ENCODE measurements at places on chromosomes 12 and 14.
A peak's percentile ranks its signal among the peaks of the same experiment; 100 is the strongest.

GRCh38 chr12:47277972-47278448 is 198.3 kb upstream of the AMIGO2 start:
- DNase-seq: no peak

DNA sequence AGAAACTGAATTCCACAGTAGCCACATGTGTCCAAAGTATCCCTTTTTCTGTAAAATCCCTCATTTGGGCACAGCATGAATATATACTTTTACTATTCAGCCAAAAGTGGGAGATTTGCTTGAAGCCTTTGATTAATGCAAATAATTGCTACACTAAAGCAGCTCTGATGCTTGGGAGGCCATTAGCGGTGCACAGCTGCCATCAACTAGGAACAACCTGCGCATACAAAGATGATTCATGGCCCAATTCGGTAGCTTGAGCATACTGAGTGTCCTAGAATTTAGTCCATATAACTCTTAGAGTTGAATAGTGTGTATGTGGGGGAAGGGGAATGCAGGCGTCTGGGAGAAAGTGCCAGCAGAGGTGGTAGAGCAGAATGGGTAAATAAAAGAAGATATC is 277.0 kb upstream of the RMST start:
- no peak for DNase-seq

GRCh38 chr12:30830751-30831150 is 76.0 kb upstream of the CAPRIN2 start:
- no peak for DNase-seq

DNA sequence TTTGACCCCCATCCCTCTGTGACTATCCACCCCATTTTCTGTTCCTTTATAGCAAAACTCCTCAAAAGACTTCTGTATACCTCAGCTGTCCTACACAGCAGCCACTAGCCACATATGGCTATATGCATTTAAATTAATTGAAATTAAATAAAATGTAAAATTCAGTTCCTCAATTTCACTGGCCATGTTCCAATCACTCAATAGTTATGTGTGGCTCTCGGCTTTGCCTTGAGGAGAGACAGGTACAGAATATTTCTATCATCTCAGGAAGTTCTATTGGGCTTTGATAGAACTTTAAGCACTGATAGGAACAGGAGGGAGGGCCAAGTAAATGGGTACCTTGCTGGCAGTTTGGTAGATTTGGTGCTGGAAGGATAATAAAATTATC is 280.3 kb upstream of the AMIGO2 start:
- no peak for DNase-seq

GRCh38 chr12:58588770-58589169 is 331.5 kb downstream of the LRIG3 start:
- no peak for DNase-seq

GRCh38 chr12:873954-874353 is 75.5 kb downstream of the RAD52 start:
- DNase-seq: no peak

DNA sequence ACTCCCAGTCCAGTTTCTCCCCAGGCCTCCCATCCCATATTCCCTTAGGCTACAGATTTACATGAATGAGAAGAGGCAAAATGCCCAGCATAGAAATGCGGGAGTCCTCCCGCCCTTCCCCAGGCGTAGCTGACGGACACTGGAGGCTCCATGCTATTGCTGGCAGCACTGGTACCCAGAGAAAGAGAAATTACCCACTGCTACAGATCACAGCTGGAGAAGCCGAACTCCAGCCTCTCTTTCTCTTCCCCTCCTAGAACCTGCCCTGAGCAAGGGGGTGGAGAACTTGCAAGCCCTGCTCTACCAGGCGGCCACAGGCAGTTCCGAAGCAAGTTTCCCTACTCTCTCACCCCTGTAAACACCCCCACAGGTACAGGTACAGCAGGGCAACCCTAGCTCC is 3.6 kb downstream of the LTBR start:
- DNase-seq: no peak

- DNase-seq: no peak
Measured at GRCh38 chr12:3132636-3133404, 55.6 kb downstream of the TSPAN9 start.

DNA sequence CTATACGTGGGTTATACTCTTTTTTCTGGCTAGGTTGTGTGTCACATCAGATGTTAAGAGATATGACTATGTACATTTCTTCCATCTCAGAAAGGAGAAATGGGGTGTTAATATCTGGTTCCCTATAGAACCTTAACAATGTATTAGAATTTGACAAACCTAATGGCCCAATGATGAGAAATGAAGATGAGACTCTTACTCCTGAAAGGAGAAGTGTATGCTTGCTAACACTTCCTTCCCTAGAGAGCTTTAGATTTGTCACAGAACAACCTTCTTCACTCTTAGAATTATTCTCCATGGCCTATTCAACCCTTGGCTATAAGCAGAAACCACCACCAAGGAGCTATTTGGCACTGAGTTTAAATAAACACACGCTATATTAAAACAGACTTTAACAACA is 839.6 kb downstream of the GALC start:
- no peak for DNase-seq

DNA sequence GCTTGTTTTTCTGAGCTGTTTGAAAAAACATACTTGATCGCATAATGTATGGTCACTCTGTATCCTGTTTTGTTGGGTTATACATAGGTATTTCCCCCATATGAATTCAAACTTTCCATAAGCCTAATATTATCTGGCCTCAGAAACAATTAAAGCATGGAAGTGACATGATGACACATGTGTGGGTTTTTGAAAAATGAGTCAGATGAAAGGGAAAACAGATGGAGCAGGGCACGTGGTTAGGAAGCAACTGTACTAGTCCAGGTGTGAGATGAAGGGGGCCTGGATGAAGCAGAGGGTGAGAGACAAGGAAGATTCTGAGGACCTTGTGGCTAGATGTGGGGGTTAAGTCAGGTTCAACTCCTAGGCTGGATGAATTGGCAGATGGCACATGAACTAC is 92.7 kb upstream of the DNM1L start:
- no peak for DNase-seq

- no peak for DNase-seq
Measured at GRCh38 chr12:118465706-118466105, 89.4 kb downstream of the SUDS3 start.

DNA sequence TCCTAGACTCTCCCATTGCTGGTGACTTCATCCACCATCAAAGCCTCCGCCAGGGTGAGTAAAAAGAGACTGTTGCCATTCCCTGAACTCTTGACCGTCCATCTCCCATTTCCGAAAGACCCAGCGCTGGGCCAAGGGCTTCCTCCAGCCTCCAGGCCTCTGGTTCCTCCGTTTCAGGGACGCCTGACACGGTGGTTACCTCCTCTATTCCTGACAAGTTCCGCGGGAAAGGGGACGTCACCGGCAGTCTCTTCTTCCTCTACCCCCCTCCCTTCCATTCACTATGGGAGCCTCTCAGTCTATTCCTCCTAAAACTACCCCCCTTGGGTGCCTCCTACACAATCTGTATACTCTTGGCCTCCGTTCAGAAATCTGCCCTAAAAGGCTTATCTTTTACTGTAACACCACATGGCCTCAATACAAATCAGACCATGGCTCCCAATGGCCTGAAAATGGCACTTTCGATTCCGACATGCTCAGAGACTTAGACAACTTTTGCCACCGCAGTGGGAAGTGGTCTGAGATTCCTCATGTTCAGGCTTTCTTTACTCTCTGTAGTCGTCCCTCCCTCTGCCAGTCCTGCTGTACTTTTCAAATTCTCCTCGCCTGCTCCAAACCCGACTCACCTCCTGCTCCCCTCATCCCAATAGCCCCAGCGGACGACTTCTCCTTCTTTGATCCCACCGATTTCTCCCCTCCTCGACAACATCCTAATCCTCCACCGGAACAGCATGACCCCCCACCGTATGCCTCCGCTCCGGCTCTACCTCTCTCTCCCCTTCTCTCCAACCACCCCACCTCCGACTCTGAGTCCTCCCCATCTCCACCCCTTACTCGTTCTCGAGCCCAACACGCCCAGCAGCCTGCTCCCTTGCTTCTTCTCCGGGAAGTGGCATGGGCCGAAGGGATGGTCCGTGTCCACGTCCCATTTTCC is 70.4 kb downstream of the MOK start:
- DNase-seq: no peak

GRCh38 chr12:69161829-69162228 is 77.5 kb upstream of the CPSF6 start:
- peak; percentile 30 for DNase-seq

GRCh38 chr12:80979816-80980215 is 42.1 kb upstream of the LIN7A start:
- DNase-seq: no peak

DNA sequence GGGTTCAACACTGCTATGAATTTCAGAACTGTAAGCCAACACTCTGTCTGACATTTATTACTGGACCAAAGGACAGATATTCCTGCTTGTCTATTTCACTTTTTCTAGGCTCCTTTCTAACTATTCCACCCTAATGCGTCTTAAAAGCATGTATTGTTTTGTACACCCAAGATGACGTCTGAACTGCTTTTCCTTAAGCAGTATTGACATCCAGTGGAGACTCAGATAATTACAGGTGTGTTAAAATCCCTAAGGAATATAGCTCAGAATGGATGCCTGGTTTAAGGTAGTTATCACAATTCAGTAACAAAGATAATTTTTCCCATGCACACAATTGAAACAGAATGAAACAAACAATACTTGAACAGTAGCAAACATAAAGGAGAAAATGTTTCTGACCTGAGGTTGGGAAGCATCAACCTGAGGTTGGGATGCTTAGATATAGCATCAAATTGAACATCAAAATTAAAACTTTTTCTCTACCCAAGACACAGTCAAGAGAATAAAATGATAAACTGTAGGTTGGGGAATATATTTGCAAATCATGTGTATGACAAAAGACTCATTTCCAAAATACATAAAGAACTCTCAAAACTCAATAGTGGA is 93.7 kb upstream of the PTPRR start:
- DNase-seq: no peak

DNA sequence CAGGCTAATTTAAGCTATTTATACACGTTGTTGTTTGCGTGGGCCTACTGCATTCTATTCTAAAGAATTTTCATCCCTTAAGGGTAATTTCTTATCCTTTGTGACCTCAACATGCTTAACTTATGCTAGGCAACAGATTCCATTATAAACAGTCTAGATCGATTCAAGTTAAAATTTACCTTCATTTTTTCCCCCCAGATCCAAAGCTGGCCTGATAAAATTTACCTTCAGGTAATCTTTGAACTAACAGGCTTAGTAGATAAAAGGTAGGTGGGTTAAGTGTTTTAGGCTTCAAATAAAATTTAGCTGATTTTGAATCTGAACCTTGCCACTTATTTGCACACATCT is 389 bp upstream of the CCNB1IP1 start:
- no peak for DNase-seq

GRCh38 chr14:85317491-85318021 is 212.4 kb upstream of the FLRT2 start:
- DNase-seq: no peak

DNA sequence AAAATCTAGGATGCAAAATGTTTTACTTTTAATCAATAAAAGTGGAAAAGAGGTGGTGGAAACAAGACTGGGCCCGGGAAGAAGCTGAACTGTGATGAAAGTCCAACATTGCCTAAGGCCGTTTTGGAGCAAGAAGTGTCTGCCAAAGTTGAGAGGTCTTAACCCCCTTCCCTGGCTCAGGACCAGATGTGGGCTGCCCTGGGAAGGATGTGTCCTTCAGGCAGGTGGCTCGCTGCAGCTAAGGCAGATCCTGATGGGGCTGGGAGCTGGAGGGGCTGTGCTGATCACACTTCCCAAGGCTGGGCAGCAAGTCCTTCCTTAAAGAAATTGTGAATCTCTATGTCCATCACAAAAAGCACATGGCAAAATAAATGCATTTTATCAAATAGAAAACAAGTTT is 581.6 kb downstream of the GALC start:
- no peak for DNase-seq

DNA sequence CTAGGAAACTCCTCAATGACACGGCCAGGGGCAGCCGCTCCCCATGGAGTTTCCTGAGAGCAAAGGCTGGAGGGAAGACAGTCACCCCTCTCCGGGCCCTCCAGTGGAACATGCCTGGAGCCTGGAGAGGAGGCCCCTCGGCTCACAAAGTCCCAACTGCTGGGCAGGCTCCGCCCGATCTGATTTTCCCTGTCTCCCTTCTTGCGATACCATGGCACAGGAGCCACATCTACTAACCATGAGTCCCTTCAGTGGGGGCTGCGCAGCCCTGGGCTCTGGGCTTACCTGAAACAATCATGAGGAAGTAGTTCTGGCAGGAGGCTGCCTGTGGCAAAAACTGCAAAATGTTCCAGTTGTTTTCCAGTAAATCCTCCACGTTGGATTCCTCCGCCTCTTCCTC is 15.3 kb downstream of the P2RX2 start:
- no peak for DNase-seq

GRCh38 chr14:65159281-65160062 is 57.2 kb upstream of the MAX start:
- no peak for DNase-seq

- DNase-seq: no peak
Measured at GRCh38 chr12:20863056-20863455, 52.6 kb downstream of the SLCO1B3 start.

- no peak for DNase-seq
Measured at GRCh38 chr14:34732802-34733201, 18.4 kb upstream of the CFL2 start.

GRCh38 chr14:100907240-100907639 is 3.7 kb upstream of the RTL1 start:
- DNase-seq: no peak

GRCh38 chr14:69459122-69459521 is 25.4 kb upstream of the PLEKHD1 start:
- no peak for DNase-seq

DNA sequence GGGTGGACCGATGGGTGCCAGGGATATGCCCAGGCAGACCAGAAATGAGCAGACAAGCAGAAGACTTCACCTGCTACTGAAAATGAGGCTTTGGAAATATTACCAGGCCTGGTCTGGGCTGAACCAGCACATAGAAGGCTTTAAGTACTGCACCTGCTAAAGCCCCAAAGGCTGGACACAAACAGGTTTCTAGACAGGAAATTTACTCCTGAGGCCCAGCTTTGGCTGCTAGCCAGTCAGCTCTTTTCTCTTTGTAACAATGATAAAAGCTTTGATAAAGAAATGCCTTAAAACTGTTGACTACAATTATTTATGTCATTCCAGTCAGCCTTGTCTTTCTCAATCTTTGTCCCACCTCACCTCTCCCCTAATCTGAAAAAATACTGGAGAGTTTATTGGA is 228.9 kb upstream of the EGLN3 start:
- no peak for DNase-seq

GRCh38 chr12:131640525-131640924 is 70.4 kb upstream of the SFSWAP start:
- no peak for DNase-seq

GRCh38 chr14:85344847-85345570 is 184.9 kb upstream of the FLRT2 start:
- no peak for DNase-seq

GRCh38 chr12:47819896-47820630 is at the start of gene HDAC7:
Gene HDAC7 (minus strand): TSS chr12:47819903. CDS start chr12:47819785, 118 bp downstream.
- DNase-seq: peak; percentile 60

- DNase-seq: no peak
Measured at GRCh38 chr14:88798156-88798555, 5.4 kb upstream of the EML5 start.

DNA sequence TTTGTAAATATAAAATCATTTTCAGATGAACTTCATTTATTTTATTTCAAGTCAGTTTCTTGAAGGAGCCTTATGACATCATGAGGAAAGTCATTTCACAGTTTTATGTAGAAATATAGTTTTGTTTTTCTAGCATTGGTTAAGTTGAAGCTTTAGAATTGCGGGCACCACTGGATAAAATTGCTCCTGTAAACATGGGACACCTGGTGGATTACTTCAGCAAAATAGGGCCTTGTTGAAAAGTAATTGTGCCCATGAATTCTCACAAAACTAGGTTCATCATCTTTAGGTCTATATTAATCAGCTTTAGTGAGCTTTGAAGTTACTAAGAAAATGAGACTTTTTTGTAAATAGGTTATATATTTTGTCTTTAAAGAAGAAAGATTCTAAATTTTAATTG is 25.3 kb downstream of the CNTN1 start:
- DNase-seq: no peak

Data from stimulated activated CD4-positive, alpha-beta T cell treated with anti-CD3 and anti-CD28 coated beads, Interleukin-2, amount 100 ng/mL, for 48 hours (primary cell).